ENCODE measurements at places on chromosomes 5 and 9. TPM values are rescaled to one million over a fixed set of nuclear protein-coding genes. Genes with fewer than 3 reads are reported as not detected.

Gene KIF4B
- total RNA-seq: 1.0 TPM

Gene TRAF1
- 6.9 TPM for total RNA-seq

Gene CTXN3
- not detected for total RNA-seq

Gene VPS13A
- total RNA-seq: 25.2 TPM

Gene SPATA31C1
- total RNA-seq: 0.97 TPM

Gene SLC25A48
- total RNA-seq: 0.85 TPM

Gene LHX2
- 0.23 TPM for total RNA-seq

Gene SPAG8
- 9.2 TPM for total RNA-seq

Gene NTRK2
- total RNA-seq: 11.1 TPM

Gene PCDHGB5
- total RNA-seq: 7.9 TPM

Gene PCA3
- 0.14 TPM for total RNA-seq

Gene KLHL3
- total RNA-seq: 14.0 TPM

Gene SPINK4
- not detected for total RNA-seq

Gene AK1
- total RNA-seq: 123 TPM

Gene CBY3
- not detected for total RNA-seq

Gene PCSK1
- total RNA-seq: 0.14 TPM
